ENCODE measurements at places on chromosomes 6 and 20.

DNA sequence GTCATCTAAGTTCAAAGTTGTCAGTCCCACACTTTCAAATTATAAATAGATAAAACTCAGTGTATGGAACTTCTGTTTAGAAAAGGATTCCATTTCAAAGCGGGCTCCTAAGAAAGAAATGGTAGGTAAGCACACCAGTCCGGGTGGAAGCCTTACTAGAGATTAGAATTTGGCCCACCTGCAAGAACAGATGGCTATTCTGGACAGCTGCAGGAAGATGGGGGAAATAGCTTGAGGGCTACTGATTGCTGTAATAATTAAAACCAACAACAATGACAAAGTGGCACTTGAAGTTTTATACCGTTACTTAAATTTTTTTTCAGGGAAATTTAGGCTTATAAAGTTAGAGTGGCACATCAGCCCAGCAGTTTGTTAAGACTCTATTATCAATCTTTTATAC is 83.3 kb downstream of the HIVEP2 start:
- DNase-seq = no peak

- no peak for DNase-seq
Observed at GRCh38 chr6:28429781-28430180, 13.5 kb downstream of the ZSCAN23 start.

DNA sequence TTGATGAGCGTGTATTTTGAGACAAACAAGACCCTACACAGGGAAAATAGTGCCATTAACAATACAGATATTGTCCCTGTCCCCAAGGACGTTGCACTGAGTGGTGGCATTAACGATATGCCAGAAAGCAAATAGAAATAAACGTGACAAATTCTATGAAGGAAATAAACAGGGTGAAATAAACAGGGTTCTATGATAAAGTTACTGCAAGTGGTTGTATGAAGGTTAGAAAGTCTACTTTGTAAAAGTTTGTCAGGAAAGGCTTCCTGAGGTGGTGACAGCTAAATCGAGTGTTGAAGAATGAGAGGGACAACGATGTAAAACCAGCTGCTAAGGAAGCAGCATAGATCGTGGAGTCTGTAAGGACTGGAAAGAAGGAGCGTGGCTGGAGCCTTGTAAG is 380.2 kb downstream of the LAMA2 start:
- DNase-seq = no peak

DNA sequence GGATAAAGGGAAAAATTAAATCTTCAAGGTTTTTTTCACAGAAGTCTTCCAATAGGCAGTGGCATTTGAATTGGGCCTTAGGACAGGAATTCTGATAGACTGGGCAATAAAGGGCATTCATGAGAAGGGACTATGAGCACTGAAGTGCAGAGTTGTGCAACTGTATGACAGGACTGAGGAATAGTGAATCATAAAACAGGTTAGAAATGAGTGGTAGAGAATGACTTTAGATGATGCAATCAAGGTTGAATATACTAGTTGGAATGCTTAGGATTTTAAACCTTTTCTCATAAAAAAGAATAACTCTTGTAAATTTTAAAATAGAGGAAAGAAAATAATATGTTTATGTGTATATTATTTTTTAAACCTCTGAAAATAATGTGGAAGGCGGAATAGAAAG is 944.7 kb downstream of the PHF3 start:
- DNase-seq = no peak

- DNase-seq = no peak
Observed at GRCh38 chr6:82712826-82713225, 349.2 kb downstream of the TPBG start.

- no peak for DNase-seq
Observed at GRCh38 chr6:167285077-167285770, 5.9 kb upstream of the UNC93A start.

GRCh38 chr6:160252073-160252813 is 6.4 kb downstream of the SLC22A2 start:
- no peak for DNase-seq

GRCh38 chr20:235891-236290 is 8.8 kb downstream of the DEFB129 start:
- no peak for DNase-seq

DNA sequence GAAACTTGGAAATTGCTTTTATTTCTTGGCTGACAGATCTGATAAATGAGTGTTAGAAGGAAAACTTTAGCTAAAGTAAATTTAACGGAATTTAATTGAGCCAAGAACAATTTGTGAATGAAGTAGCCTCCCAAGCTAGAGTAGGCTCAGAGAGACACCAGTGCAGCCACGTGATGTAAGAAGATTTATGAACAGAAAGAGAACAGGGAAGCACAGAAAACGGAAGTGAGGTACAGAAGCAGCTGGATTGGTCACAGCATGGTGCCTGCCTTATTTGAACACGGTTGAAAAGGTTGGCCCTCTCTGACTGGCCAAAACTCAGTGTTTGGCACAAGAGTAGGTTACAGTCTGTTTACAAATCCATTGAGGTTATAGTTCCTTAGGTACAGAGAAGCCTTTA is 29.5 kb upstream of the IFNGR1 start:
- peak; percentile 65 for DNase-seq

DNA sequence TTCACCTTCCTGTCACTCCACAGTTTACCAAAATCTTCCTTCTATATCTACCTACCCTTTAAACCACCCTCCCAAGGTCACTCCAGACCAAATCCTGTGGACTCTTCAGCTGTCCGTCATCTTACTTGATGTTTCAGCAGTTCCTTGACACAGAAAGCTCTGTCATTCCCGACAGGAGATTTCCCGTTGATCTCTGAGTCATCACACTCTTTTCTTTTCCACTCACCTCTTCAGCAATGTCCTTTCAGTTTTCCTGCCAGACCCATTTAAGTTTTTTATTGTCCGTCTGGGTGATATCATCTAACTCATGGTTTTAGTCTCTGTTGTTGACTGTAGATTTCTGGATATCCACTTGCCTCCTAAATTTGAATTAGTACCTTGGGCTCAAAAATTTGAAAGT is 69.9 kb upstream of the SCGN start:
- no peak for DNase-seq

DNA sequence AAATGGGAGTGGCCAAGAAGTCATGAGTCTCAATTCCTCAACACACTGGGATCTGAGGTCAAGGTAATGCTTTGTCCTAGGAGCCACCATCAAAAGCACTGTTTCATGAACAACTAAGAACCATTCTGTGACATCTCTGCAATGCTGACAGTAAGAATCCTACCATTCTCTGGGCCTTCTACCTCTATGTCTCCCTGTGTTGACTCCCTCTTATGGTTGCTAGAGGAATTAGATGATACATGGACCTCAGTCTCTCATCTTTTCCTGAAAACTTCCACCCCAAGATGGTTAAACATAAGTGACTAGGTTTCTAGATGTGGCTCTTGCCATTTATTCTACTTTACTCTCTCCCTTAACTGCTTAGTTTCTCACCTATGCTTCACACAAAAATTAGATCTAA is 9.1 kb downstream of the MTRF1L start:
- no peak for DNase-seq
